ENCODE measurements at places on chromosomes 7 and 10.

DNA sequence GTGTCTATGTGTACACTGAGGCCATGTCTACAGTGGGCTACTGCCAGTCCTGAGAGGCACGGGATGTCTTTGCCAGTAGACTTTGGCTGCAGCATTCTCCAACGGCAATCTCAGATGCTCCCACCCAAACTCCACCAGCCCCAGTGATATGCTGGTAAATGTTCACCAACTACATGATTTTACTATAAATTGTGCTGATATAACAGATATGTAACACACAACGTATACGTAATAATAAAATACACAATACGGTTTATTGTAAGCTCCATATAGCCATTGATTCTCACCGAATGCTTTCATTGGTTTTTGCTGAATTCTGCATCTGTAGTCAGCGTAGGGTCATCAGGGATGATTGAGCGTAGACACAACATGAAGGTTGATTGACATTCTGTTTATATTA is 47.3 kb upstream of the C7orf33 start:
- DNase-seq, result no peak
- H3K27me3 ChIP-seq, result no peaks in the 10 kb centered on the region
- H3K4me1 ChIP-seq, result no peaks in the 10 kb centered on the region
- no peaks in the 10 kb centered on the region for H3K36me3 ChIP-seq
- no peak overlapping the region for H3K4me3 ChIP-seq
- no peak overlapping the region for H3K27ac ChIP-seq

- no peak overlapping the region for H3K4me3 ChIP-seq
- DNase-seq, result no peak
- H3K4me1 ChIP-seq, result no peaks in the 10 kb centered on the region
- H3K36me3 ChIP-seq, result no peaks in the 10 kb centered on the region
- H3K27ac ChIP-seq, result no peak overlapping the region
Measured at GRCh38 chr10:50540826-50541122, 83.0 kb downstream of the SGMS1 start.

DNA sequence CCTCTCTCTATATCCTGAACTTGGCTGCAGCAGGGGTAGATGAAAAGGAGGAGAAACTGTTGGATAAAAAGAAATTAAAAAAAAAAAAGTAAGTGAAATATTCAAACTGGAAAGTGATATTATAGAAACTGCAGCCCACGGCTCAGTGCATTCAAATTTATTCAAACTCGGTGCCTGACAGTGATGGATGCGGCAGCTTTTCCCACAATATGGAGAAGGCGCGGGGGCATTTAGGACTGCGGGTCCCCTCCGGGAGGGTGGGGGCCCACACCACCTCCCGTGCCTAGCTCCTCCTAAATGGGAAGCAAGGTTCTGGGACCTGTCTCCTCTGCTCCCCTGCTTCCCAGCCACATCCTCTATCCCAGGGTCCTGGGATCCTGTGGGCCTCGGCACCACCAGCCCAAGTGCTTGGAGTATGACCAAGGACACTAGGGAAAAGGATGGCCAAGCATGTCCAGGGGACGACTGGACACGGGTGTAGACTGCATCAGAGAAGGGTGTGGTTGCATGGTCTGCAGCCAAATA is 82.4 kb downstream of the HIF1AN start:
- peaks cover 93% of the 10 kb centered on the region for H3K27me3 ChIP-seq
- no peak for DNase-seq
- H3K4me3 ChIP-seq, result no peak overlapping the region
- no peak overlapping the region for H3K27ac ChIP-seq

DNA sequence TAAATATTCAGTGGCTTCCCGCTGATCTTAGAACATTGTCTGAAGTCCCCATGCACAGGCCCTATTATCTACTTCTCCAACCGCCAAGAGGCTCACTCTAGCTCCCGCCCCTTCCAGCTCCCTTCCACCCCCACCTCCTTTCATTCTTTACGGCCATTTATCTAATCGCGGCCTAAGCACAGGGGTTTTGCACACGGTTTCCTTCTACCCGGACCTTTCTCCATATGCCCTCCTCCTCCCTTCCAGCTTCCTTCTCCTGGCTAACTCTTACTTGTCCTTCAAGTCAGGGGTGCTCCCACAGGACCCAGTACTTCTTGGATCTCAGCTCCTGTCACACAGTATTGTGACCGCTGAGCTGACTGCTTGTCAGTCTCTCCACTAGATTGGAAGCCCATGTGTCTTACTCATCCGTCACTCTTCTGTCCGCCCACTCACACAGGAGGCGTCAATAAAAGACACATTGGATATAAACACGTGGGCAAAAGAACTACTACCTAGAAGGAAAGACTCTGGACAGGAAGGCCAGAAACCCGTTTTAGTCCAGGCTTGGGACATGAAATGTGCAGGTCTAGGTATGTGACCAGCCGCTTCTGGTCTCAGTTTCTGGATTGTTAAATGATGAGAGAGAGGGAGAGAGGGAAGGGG is 20.2 kb upstream of the HPS1 start:
- H3K4me1 ChIP-seq, result peaks cover 13% of the 10 kb centered on the region
- H3K4me3 ChIP-seq, result peak overlapping the region; percentile 70
- H3K27me3 ChIP-seq, result no peaks in the 10 kb centered on the region
- DNase-seq, result no peak

GRCh38 chr7:101465576-101466196 is 103.0 kb downstream of the COL26A1 start:
- peak; percentile 92 for DNase-seq
- no peaks in the 10 kb centered on the region for H3K36me3 ChIP-seq
- peaks cover 17% of the 10 kb centered on the region for H3K4me1 ChIP-seq
- H3K27me3 ChIP-seq, result no peaks in the 10 kb centered on the region
- H3K4me3 ChIP-seq, result no peak overlapping the region

GRCh38 chr7:74708569-74709275 is 51.2 kb downstream of the GTF2I start:
- H3K27me3 ChIP-seq, result no peaks in the 10 kb centered on the region
- H3K27ac ChIP-seq, result no peak overlapping the region
- no peaks in the 10 kb centered on the region for H3K4me1 ChIP-seq
- DNase-seq, result no peak

- H3K4me3 ChIP-seq, result no peak overlapping the region
- DNase-seq, result peak; percentile 67
- peaks cover 66% of the 10 kb centered on the region for H3K36me3 ChIP-seq
- H3K4me1 ChIP-seq, result no peaks in the 10 kb centered on the region
Measured at GRCh38 chr10:112434988-112435619, 11.6 kb downstream of the ZDHHC6 start.

DNA sequence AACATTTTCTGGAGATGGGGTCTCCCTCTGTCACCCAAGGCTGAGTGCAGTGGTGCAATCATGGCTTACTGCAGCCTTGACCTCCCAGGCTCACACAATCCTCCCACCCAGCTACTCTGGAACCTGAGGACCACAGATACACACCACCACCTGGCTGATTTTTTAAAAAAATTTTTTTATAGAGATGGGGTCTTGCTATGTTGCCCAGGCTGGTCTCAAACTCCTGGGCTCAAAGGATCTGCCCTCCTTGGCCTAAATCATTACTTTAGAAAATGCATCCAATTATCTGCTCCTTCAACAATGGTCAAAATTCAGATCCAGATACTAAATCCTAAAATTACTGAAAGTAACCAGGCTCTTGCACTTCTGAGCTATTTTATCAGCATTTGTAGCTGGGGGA is 55.2 kb downstream of the CTBP2 start:
- no peak overlapping the region for H3K27ac ChIP-seq
- peaks cover 10% of the 10 kb centered on the region for H3K4me1 ChIP-seq
- H3K4me3 ChIP-seq, result no peak overlapping the region
- H3K36me3 ChIP-seq, result peaks cover 50% of the 10 kb centered on the region

DNA sequence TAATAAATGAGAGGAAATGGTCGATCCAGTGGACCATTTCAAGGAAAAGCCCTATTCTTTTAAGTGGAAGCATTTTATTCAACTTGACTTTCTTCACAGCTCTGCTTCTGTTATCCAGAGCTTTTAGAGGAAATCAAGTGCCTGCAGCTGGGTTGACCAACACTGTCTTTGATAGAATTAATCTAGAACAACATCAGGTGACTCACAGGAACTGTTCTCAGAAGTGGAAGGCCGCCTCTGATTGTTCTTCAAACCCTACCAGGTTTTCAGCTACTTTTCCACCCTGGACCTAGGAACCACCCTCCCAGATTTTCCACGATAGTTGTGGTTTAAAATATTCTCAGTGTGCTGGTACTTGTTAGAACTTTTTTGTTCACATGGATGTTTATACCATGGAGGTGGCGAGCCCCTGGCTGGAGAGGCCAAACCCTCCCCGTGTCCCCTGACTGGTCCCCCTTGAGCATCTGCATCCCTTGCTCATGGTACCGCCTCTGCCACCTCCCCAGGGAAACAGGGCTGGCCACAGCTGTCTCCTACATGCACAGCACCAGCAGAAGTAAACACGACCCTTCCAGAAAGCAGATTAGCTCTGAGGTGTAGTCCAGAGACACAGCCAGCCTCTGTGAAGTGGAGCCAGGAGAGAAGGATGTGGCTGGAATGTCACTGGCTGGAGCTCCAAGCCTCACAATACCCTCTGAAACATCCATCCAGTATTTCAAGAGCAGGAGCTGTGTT is 293.3 kb downstream of the USP6NL start:
- H3K36me3 ChIP-seq, result peaks cover 97% of the 10 kb centered on the region
- no peak for DNase-seq
- H3K4me1 ChIP-seq, result no peaks in the 10 kb centered on the region
- H3K4me3 ChIP-seq, result no peak overlapping the region
- H3K27ac ChIP-seq, result no peak overlapping the region
- no peaks in the 10 kb centered on the region for H3K27me3 ChIP-seq

- no peak for DNase-seq
- peaks cover 23% of the 10 kb centered on the region for H3K4me1 ChIP-seq
- H3K27ac ChIP-seq, result no peak overlapping the region
- H3K27me3 ChIP-seq, result no peaks in the 10 kb centered on the region
- peaks cover 8% of the 10 kb centered on the region for H3K36me3 ChIP-seq
Measured at GRCh38 chr7:139909379-139910050, 80.5 kb downstream of the TBXAS1 start.

GRCh38 chr7:47932466-47933037 is 15.7 kb downstream of the PKD1L1 start:
- no peaks in the 10 kb centered on the region for H3K27me3 ChIP-seq
- no peaks in the 10 kb centered on the region for H3K4me1 ChIP-seq
- H3K4me3 ChIP-seq, result no peak overlapping the region

DNA sequence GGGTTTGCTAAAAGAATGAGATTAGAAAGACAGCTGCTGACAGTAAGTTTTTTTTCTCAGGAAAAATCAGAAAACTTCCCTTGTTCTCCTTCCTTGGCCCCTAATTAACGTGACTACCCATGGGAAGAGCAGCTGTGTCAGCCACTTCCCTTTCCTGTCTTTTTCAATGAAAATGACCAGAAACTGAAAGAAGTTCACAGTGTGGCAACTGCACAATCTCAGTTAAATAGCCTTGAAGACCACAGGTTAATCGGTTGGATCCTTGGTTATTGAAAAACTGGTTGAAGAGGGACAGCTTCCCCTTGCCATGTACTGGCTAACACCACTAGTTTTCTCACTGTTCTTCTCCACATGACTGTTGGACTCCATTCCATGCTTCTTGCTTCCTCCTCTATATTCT is 148.8 kb upstream of the AGR3 start:
- DNase-seq, result no peak
- H3K36me3 ChIP-seq, result no peaks in the 10 kb centered on the region
- H3K4me1 ChIP-seq, result no peaks in the 10 kb centered on the region
- no peaks in the 10 kb centered on the region for H3K27me3 ChIP-seq
- no peak overlapping the region for H3K27ac ChIP-seq

- no peaks in the 10 kb centered on the region for H3K4me1 ChIP-seq
- no peak overlapping the region for H3K27ac ChIP-seq
- H3K27me3 ChIP-seq, result no peaks in the 10 kb centered on the region
- H3K36me3 ChIP-seq, result no peaks in the 10 kb centered on the region
Measured at GRCh38 chr10:37710831-37711616, 146.4 kb downstream of the ZNF248 start.

- no peaks in the 10 kb centered on the region for H3K27me3 ChIP-seq
- H3K4me1 ChIP-seq, result no peaks in the 10 kb centered on the region
- DNase-seq, result no peak
- H3K36me3 ChIP-seq, result no peaks in the 10 kb centered on the region
- no peak overlapping the region for H3K4me3 ChIP-seq
Measured at GRCh38 chr7:135684699-135685098, 22.4 kb downstream of the STMP1 start.

DNA sequence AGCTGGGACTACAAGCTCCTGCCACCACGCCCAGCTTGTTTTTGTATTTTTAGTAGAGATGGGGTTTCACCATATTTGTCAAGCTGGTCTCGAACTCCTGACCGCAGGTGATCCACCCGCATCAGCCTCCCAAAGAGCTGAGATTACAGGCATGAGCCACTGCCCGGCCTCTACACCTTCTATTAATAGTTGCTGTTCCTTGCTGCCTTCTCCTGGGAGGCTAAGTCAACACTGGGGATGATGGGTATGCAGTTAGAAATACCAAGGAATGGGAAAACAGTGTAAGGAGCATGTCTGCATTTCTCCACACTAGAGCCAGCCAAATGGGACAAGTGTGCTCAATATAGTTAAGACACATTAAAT is 97.3 kb upstream of the PDLIM1 start:
- no peak for DNase-seq
- no peaks in the 10 kb centered on the region for H3K36me3 ChIP-seq
- no peak overlapping the region for H3K27ac ChIP-seq
- peaks cover 3% of the 10 kb centered on the region for H3K4me1 ChIP-seq
- no peaks in the 10 kb centered on the region for H3K27me3 ChIP-seq

DNA sequence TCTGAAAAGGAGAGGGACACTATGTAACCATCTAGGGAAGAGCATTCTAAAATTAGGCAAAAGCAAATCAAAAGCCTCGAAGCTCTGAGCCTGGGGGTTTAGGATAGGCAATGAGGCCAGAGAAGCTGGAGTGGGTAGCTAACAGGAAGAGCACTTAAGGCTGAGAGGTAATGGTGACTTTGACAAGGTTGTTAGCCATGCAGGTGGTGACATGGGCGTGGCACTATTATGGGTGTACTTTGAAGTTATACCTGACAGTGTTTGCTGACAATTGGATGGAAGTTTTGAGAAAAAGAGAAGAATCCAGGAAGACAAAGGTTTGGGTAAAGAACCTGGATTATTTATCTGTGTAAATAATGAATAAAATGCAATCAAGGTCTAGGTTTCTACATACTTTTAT is 383.0 kb upstream of the SEMA3C start:
- H3K36me3 ChIP-seq, result no peaks in the 10 kb centered on the region
- no peaks in the 10 kb centered on the region for H3K27me3 ChIP-seq
- no peak for DNase-seq
- no peaks in the 10 kb centered on the region for H3K4me1 ChIP-seq
- H3K4me3 ChIP-seq, result no peak overlapping the region

DNA sequence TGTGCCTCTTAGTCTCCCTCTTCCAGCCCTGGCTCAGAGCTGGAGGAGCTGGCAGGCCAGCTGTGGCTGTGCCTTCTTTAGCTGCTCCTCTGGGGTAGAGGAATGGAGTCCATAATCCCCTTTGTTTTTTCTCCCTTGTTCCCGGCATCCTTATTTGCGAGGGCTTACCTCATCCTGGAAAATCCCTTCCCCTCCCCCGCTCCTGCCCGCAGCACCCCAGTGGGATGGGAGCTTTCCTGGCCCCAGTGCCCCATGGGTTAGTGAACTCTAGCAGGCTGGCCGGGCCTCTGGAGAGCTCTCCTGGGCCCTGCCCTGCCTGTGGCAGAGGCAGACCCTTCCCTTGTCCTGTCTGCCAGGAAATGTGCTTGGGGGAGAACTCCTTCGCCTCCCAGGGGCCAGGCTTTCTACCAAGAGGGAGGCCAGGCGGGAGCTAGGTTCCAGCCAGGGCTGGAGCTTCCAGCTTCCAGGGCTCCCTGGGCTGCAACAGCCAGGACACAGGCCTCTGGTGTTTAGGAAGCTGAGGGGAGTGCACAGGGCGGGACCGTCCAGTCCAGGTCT is 16.5 kb upstream of the TRIM8 start:
- DNase-seq, result no peak
- peaks cover 3% of the 10 kb centered on the region for H3K36me3 ChIP-seq
- no peak overlapping the region for H3K27ac ChIP-seq
- no peaks in the 10 kb centered on the region for H3K27me3 ChIP-seq

- no peak for DNase-seq
- peaks cover 33% of the 10 kb centered on the region for H3K27me3 ChIP-seq
- no peak overlapping the region for H3K27ac ChIP-seq
- no peaks in the 10 kb centered on the region for H3K4me1 ChIP-seq
Measured at GRCh38 chr10:569961-570627, 119.4 kb downstream of the DIP2C start.

Measured in common myeloid progenitor, CD34-positive (primary cell).